Naive thymus-derived CD4-positive, alpha-beta T cell (primary cell): ENCODE measurements at places on chromosomes 2 and 18. TPM values are rescaled to one million over a fixed set of nuclear protein-coding genes. Genes with fewer than 3 reads are reported as not detected.
A peak's percentile ranks its signal among the peaks of the same experiment; 100 is the strongest.

The ANKRD23 gene
- 19.8 TPM for total RNA-seq

DNA sequence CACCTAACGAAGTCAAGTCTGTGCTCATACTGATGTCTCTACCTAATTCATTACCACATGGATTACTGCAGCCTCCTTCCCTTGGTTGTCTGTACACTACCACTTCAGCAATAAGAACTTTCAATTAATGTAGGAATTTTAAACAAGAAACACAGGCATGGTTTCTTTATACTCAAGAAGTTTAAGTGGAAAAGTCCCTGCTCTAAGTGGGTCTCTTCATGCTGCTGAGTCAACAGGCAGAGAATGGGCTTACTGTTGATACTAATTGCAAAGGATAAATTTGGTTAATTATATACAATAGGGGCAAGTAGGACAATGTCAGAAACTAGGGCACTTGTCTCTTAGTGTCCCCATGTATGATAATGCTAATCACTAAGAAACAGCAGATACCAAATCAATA, 392.6 kb downstream of the DSEL start:
- no peak overlapping the region for H3K4me3 ChIP-seq
- no peaks in the 10 kb centered on the region for H3K27me3 ChIP-seq
- H3K27ac ChIP-seq, result no peak overlapping the region
- no peaks in the 10 kb centered on the region for H3K4me1 ChIP-seq

DNA sequence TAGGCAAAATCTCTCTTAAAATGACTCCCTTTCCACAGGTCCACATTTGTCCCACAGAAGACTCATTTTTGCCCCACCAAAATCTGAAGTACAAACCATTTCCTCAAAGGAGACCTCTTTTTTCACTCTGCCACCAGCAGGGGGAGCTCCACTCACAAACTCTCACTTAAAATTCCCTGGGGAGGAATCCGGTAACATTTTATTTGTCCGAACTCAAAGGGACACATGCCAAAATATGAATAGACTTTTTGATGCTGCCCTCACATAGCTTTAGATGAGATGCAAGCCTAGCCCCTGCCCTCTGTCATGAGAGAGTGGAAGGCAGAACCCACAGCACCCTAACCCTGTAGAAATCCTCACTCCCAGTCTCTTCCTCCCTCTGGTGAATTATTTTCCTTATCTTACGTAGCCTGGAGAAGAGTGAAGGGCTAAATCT, 57.1 kb downstream of the RMDN2 start:
- no peaks in the 10 kb centered on the region for H3K27me3 ChIP-seq
- no peak overlapping the region for H3K4me3 ChIP-seq
- peak; percentile 33 for DNase-seq
- no peak overlapping the region for H3K27ac ChIP-seq
- no peaks in the 10 kb centered on the region for H3K36me3 ChIP-seq

The SP3 gene
- 158 TPM for total RNA-seq

The CRACDL gene
- total RNA-seq, result 0.46 and 1.3 TPM in 2 replicates
